ENCODE measurements at places on chromosomes 4 and X. TPM values are rescaled to one million over a fixed set of nuclear protein-coding genes. Genes with fewer than 3 reads are reported as not detected.

CLDN34 gene
- not detected for polyA plus RNA-seq

RAB39B gene
- polyA plus RNA-seq, result 0.59 TPM

- no peak for DNase-seq
These were observed 516.2 kb upstream of the ADGRL3 start for GRCh38 chr4:60683973-60684372.

DNA sequence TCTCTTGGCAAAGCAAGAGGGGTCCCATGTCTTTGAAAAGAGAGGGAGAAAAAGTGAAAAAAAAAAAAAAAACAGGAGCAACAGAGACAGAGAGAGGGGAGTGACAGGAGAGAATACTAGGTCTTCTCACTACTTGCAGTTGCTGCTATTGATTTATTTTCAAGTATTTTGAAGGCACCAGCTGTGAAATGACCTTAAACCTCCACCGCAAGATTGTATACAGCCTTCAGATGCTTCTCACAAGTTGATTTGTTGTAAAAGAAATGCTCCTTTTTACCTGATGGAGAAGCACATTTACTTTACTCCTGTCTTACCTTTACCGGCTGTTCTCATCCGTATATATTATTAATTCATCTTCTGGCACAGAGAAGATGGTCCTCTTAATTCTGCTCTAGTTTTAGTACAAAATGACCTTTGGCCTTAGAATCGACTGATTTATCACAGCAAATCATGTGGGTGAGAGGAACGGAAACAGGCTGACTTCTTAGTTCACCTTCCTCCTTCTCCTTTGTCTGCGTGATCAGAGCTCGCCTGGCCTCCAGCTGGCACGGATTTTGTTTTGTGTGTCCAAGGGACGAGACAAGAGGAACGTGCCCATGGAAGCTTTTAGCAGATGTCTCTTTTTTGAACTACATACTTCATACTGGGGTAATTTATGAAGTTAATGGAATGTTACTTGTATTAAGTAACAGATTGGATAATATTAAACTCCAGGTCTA is 82.4 kb upstream of the PACRGL start:
- no peak for DNase-seq

FGA gene
- polyA plus RNA-seq, result 10.2 TPM

TMPRSS11E gene
- polyA plus RNA-seq, result not detected

DNA sequence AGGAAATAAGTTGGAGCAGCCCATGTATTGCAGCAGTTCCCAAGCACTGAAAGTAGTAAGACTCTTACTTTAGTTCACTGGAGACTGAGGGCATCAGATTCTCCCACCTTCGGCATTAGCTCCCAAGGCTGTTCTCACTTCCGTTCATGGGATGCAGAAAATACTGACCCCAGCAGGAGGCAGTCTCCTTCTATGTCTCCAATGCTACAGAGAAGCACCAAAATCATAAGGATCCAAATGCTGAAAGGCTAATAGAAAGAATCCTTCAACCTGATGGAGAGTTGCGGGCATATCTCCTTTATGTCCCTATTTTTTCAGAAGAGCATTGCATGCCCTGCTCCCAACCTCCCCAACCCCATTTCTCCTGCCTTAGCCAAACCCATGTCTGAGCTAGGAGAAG is 32.4 kb downstream of the ADH7 start:
- no peak for DNase-seq

- no peak for DNase-seq
These were observed 98.5 kb upstream of the MAP3K15 start for GRCh38 chrX:19613645-19614323.

GRCh38 chr4:94032754-94033153 is 174.9 kb upstream of the SMARCAD1 start:
- peak; percentile 1 for DNase-seq

- no peak for DNase-seq
These were observed 74.0 kb upstream of the PRSS48 start for GRCh38 chr4:151202851-151203455.

CLDN2 gene
- polyA plus RNA-seq, result 28.6 TPM

PABPC1L2B gene
- not detected for polyA plus RNA-seq

- peak; percentile 18 for DNase-seq
These were observed 17.2 kb downstream of the SPIN3 start for GRCh38 chrX:56978172-56978571.

F8A3 gene
- 1.4 TPM for polyA plus RNA-seq

NAA11 gene
- not detected for polyA plus RNA-seq

- no peak for DNase-seq
These were observed 30.0 kb downstream of the FAM9C start for GRCh38 chrX:13014111-13015096.

GRCh38 chr4:152356428-152357034 is 179.4 kb downstream of the FBXW7 start:
- DNase-seq, result no peak

OTC gene
- not detected for polyA plus RNA-seq

DNA sequence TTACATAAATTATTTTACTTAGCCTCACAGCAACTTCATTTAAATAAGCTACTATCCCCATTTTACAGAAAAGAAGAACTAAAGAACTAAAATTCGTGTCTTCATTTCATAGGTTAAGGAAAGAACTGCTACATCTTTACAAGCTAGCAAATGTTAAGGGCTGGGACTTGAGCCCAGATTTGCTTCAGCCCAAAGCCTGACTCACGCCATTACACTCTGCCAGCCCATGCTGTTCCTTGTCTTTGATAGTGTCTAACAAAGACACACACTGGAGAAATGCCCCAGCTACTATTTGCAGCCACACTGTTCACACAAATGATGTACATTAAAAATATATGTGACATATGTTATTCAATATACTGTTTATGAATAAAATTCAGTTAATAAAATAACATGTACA is 29.0 kb upstream of the ERVMER34-1 start:
- no peak for DNase-seq

DNA sequence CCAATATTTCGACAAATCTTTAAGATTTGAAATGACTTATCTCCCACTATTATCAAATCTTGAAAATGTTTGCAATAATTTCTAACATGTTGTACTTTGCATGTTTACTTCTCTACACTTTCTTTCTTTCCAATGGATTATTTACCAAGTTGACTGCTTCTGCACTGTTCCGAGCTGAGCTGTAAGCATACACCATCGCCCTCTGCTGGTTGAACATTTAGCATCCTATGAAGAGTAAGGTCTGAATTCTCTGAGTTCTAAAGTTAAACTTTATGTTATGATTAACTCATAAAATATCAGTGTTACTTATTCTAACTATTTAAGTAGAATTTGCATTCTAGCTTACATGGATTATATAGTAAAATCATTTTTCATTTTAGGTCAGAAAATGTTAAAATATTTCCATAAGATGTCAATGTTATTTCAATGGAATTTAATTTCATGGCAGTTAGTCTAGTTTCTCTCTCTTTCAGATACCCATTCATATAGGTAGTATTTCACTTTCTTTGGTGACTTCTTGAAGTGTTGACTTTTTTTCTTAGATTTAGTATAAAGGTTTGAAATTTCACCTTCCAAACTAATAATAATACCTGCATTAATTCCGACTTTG is 137.4 kb downstream of the DKK2 start:
- peak; percentile 8 for DNase-seq

GRCh38 chrX:124127496-124127895 is 166.0 kb downstream of the STAG2 start:
- peak; percentile 24 for DNase-seq

MAGEC1 gene
- polyA plus RNA-seq, result not detected

- no peak for DNase-seq
These were observed 113.8 kb downstream of the PCDH19 start for GRCh38 chrX:100296183-100296753.
